ENCODE measurements at places on chromosomes 11 and 22. TPM values are rescaled to one million over a fixed set of nuclear protein-coding genes. Genes with fewer than 3 reads are reported as not detected.

DNA sequence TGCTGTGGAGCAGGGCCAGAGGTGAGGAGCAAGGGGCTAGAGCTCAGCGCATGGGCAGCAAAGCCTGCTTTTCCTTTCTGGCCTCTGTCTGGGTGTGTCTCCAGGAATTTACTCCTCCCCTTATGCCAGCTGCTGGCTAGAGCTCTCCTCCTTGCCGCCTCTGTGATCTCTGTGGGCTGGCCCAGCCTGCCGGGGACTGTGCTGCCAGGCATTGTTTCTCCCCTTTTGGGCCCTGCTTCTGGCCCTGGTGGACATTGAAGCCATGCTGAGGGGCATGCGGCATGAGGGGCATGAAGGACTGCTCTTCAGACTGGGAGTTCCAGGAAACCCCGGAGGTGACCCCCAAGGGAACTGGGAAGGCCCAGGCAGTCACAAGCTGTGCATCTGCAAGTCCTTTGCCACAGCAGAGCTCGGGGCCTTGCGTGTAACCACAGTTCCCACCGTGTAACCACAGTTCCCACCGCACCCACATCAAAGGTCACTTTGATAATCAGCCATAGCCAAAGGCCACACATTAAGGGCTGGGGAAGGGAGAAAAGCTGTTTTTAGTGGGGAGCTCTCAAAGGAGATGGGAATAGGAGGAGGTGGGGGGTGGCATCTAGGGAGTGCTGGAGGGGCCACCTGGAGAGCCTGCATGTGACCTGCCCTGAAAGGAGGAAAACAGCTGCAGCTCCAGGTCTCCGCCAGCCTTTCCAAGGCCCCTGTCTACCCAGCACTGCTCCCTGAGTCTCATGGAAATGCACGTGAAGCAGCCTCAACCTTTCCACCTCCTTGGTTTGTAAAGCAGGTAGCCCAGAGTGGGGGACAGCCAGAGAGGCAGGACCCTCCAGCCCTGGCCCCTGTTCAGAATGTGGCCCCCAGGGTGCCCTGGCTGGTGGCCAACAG lies 62.3 kb downstream of the PPFIBP2 start:
- no peak for DNase-seq

- no peak for DNase-seq
These were observed 3.8 kb upstream of the RNF141 start for GRCh38 chr11:10544491-10545465.

GRCh38 chr11:8773916-8774539 lies 91.4 kb downstream of the RPL27A start:
- DNase-seq, result no peak

DNA sequence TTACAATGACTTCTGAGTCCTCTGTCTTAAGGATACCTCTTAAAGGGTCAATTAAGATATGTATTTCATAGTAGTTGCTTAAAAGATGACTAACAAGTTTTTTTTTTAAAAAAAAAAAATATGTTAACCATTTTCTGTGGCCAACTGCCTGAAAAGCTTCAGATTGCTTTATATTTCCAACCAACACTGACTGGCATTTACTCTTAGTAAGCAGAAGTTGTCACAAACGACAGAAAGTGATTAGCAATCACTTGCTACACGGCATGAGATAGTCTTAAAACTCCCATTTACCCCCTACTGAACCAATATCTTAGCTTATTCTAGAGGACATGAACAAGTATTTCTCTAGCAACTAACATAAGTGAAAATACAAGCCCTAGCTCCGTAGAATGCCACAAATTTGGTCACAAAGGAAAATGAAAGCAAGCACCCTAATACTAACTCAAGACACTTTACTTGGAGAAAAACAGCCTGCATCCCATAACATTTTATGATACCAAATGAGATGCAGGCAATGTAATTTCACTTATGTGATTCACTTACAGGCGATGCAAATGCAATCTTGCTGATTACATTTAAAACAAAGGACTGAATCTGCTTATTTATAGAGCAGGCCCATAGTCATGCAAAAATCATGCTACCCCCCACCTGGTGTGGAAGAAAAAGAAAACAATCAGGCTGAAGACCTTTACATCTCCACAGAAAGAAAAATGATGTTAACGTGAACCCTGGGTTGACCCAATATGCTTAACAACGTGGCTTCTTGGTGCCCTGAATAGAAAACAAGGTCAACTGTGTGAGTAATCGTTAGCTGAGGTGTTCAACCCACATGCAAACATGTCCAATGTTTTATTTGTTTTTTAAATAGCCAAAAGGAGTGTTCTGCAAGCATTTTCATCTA lies 25.7 kb downstream of the MPPED2 start:
- DNase-seq, result no peak

DNA sequence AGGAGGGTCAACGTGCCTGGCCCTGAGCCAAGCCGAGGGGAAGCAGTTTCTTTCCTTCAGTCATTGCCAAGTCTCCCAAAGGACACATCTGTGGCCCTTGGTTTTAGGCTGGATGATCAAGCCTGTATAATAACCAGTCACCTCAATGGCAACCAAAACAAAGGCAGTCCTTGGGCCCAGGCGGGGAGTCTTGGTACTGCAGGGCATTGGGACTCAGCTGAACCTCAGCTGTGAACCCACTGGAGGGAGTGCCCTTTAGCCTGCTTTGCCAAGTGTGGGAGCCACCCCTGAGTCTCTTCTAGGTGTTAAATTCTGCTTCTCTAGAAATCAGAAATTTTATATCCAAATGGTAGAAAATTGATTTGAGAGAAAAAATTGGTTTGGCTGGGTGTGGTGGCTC lies 36.9 kb downstream of the CPT1A start:
- DNase-seq, result no peak

- no peak for DNase-seq
These were observed 109.9 kb downstream of the MPPED1 start for GRCh38 chr22:43521716-43522115.

GRCh38 chr22:37030560-37031281 lies 11.2 kb downstream of the MPST start:
- DNase-seq, result no peak

PLEKHA7 gene
- total RNA-seq, result 0.08 TPM

TPBGL gene
- total RNA-seq, result not detected

OR5B17 gene
- not detected for total RNA-seq

KREMEN1 gene
- total RNA-seq, result 0.50 TPM
